NCI-H526 treated with DMSO at 0.1 percent for 48 hours (cell line): ENCODE measurements at places on chromosomes 13 and 19.

GRCh38 chr19:2282062-2282861 lies at the start of gene PEAK3:
Gene PEAK3 (minus strand): TSS chr19:2282175. CDS start chr19:2280931, 1,244 bp downstream.
- DNase-seq = no peak

GRCh38 chr19:14363183-14364097 lies 17.8 kb upstream of the ADGRE5 start:
- DNase-seq = no peak

- DNase-seq = no peak
These were observed 117.4 kb upstream of the WASF3 start for GRCh38 chr13:26440111-26440510.

DNA sequence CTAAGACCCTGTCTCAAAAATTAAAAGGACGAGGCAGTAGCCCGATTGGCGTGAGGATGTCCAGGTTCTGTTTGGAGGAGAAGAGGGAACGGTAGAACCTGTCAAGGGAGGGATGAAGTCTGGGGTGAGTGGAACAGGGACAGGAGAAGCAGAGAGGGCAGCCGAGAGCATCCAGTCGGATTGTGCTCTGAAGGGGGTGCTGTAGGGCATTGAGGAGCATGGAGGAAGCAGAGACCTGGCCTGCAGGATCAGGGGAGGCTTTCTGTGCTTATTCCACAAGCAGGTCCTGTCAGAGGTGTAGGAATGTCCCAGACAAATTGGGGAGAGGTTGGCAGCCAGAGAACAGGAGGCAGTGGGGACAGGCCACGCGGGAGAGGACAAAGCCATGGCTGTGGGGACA lies 14.1 kb downstream of the AP2A1 start:
- DNase-seq = no peak

- DNase-seq = no peak
These were observed 15.4 kb upstream of the KPTN start for GRCh38 chr19:47499371-47499770.

DNA sequence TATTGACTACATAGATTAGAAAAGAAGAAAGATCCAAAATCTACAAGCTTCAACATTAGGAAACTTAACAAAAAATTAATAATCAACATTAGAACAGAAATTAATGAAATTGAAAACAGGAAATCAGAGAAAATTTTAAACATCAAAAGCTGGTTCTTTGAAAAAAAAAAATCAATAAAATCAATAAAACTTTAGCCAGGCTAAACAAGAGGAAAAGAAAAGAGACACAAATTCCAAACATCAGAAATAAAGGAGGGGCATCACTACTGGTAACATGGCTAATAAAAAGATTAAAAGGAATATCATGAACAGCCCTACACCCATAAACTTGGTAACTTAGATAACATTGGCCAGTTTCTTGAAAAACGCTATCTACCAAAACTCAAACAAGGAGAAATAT lies 110.2 kb downstream of the ATP11A start:
- no peak for DNase-seq

DNA sequence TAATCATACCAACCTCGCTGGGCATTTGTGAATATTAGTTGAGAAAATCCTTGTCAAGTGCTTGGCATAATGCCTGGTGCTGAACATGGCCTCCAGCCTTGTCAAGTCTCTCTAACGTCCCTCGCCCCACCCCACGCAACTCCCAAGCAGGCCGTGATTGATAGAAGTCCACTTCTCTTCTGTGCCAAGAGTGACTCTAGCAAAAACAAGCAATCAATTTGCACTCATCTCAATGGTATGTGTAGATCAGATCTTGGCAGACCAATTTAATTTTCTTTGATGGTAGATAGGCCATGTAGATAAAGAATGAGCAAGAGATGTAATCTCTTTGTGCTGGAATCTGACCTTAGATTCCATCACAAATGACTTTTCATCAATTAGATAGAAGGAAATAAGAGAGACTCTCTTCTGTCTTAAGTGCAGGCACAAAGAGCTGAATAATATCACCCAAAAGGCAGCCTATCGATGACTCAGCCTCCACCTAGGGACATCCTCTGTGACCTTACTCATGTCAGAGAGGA lies 31.0 kb upstream of the KATNAL1 start:
- DNase-seq = no peak

GRCh38 chr19:46081928-46082727 lies 41.3 kb upstream of the IGFL4 start:
- DNase-seq = peak; percentile 17

- no peak for DNase-seq
These were observed 94.8 kb downstream of the TEX29 start for GRCh38 chr13:111415246-111415645.

DNA sequence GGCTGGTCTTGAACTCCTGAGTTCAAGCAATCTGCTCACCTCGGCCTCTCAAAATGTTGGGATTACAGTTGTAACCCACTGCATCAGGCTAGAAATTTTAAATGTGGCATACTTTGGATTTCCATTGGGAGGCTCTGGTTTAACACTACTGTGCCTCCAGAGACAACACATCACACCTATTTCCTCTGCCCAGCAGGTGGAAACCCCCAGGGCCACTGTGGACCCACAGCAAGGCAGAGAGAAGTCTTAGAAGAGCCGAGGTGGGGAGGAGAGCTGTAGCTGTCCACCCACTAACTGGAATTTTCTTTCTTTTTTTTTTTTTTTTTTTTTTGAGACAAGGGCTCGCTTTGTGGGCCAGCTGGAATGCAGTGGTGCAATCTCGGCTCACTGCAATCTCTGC lies 39.4 kb downstream of the IER2 start:
- no peak for DNase-seq

DNA sequence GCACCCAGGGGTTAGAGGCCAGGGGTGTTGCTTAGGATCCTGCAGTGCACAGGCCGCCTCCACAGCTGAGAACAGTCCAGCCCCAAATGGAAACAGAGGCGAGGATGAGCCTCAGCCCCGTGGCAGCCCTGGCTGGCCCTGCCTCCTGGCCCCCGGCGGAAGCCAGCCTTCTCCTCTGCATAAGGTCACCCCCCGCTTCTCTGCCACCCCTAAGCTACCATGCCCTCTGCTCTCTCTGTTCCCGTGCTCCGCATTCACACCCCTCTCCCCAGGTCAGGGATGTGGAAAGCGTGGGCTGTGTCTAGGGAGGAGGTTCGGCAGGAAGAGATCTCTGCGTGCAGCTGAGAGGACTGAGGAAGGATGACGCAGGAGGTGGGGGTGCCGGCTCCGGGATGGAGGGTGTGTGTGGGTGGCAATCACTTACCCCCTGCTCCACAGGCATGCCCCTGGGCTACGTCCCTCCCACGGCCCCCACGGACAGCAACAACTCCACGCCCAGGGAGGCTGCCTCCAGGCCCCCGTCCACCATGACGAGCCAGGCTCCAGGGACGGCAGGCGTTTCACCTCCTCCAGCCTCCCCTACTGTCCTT lies 6.0 kb downstream of the SSC5D start:
- no peak for DNase-seq

GRCh38 chr13:99373436-99373835 lies 66.2 kb upstream of the GPR183 start:
- DNase-seq = no peak

DNA sequence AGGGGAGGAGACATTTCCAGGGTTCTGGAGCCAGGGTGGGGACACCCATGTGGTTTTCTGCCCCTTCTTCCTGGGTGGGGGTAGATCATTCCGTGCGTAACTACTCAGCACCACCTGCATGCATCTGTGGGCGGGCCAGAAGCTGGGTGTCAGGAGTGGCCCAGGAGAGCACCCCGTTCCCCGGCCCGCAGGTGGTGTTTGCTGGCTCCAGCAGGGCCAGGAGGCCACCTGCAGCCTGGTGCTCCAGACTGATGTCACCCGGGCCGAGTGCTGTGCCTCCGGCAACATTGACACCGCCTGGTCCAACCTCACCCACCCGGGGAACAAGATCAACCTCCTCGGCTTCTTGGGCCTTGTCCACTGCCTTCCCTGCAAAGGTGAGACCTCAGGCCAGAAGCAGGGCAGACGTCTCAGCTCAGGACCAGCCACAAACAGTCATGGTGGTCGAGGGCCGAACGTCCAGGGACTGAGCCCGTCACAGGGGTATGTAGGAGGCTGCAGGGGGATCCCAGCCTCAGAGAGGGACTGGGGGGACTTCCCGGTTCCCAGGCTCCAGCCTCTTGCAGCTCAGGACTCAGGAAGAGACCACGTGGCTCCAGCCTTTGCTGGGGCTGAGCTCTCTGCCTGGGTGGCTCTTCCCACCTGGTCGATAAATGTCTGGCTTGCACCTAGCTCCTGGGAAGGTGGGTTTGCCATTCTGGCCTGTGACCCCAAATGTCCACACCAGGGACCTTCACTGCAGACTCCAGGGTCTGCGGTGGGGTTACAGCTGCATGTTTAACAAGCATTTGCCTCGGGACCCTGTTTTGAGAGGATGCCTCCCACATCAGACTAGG lies 1.6 kb downstream of the FSTL3 start:
- no peak for DNase-seq

DNA sequence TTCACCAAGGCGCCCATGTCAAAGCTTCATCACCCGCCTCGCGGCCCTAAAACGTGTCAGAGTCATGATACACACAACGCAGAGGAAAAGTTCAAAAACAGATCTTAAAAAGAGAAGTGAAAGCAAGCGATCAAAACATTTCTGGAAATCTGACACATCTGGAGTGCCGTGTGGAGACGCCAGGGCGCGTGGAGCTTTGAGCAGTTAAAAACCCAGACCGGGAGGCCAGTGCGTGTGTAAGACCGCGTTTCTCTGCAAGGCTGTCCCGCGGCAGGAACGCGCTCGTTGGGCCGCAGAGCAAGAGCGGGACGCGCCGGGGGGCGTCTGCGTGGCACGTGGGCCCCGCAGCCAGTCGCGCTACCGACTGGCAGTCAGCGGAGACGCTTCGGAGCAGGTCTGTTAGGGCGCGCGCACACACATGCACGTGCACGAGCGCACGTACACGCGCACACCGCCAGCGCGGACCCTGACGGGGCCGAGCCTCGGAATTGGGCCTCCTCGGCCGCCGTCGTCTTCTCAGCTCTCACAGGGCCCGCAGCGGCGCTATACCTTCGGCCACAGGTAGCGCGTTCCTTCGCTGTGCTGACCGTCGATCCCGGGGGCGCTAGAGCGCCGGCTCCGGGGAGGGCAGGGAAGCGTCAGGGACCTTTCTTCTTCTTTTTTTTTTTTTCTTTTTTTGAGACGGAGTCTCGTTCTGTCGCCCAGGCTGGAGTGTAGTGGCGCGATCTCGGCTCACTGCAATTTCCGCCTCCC lies 35.8 kb downstream of the RNF6 start:
- DNase-seq = peak; percentile 90

DNA sequence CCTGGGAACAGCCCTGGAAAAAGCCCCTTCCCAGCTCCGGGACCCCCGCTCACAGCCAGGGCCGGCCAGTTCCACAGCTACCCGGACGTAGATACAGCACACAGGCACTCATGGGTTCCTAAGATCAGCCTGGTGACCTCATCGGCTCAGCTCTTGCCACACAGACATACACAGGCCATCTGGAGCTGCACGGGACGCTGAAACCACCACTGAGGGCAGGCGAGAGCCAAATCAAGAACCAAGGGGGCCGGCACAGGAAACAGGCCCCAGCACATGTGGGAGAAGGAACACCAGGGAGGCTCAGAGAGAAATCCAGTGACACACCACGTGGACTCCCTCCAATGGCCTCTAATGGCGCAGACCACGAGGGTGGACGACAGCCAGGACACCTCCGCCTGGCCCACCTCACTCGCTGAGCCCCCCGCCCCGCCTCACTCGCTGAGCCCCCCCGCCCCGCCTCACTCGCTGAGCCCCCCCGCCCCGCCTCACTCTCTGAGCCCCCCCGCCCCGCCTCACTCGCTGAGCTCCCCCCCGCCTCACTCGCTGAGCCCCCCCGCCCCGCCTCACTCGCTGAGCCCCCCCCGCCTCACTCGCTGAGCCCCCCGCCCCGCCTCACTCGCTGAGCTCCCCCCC lies 69.7 kb upstream of the C13orf46 start:
- DNase-seq = peak; percentile 27

DNA sequence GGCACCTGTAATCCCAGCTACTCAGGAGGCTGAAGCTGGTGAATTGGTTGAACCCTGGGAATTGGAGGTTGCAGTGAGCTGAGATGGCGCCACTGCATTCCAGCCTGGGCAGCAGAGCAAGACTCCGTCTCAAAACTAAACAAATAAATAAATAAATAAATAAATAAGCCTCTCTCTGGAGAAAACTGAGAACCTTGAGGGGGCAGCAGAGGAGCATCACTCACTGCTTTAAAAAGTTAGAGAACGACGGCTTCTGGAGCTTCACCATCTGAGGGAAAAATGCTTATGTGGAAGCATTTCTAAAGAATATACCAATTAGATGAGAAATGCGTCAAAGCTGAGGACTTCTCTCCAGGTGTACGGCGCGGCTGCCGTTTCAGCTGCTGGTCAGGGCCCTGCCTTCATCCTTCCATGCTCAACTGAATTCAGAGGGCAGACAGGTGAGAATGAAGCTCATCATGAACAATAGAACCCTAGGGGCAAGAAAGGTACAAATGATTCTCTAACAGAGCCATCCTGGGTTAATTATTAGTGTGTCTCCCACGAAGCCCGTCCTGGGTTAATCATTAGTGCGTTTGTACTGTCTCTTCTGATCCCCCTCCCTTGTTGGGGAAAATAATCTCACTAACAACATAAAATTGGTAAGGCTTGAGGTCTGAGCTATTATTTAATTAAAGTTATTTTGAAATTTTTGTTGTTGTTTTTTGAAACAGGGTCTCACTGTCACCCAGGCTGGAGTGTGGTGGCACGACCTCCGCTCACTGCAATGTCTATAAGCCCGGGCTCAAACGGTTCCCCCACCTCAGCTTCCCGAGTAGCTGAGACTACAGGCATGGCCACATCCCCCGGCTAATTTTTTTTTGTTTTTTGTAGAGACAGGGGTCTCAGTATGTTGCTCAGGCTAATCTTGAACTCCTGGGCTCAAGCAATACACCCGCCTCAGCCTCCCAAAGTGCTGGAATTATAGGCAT lies 80.1 kb downstream of the IPO5 start:
- DNase-seq = peak; percentile 82

- no peak for DNase-seq
These were observed 125.3 kb upstream of the C1QTNF9B start for GRCh38 chr13:24022568-24022967.

GRCh38 chr19:56111601-56112312 lies 9.3 kb downstream of the ZNF787 start:
- DNase-seq = no peak

- no peak for DNase-seq
These were observed 89.4 kb downstream of the DPF1 start for GRCh38 chr19:38134540-38135149.

GRCh38 chr13:37403776-37404527 lies 194.6 kb downstream of the POSTN start:
- DNase-seq = no peak

DNA sequence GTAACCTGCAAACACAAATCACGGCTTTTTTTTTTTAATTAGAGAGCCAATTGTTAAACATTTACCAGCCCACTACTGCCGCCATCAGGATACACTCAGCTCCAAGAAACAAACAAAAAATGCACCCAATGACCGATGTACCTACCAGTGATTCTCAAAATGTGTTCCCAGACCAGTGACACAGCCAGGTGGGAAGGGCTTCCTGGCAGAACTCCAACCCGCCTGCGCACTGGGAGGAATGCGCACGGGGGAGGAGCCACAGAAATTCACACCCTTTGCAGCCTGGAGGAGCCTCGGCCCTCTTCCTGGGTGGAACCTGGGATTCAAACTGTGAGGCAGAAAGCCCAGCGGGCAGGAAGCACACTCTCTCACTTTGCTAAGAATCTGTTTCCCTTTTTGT lies 255.9 kb downstream of the TBC1D4 start:
- no peak for DNase-seq
